ENCODE measurements at places on chromosomes 7 and 10. TPM values are rescaled to one million over a fixed set of nuclear protein-coding genes. Genes with fewer than 3 reads are reported as not detected.

STOX1 gene
- polyA plus RNA-seq = not detected

CEP55 gene
- 0.10 TPM for polyA plus RNA-seq

PCDH15 gene
- not detected for polyA plus RNA-seq

TEX47 gene
- polyA plus RNA-seq = not detected

DNA sequence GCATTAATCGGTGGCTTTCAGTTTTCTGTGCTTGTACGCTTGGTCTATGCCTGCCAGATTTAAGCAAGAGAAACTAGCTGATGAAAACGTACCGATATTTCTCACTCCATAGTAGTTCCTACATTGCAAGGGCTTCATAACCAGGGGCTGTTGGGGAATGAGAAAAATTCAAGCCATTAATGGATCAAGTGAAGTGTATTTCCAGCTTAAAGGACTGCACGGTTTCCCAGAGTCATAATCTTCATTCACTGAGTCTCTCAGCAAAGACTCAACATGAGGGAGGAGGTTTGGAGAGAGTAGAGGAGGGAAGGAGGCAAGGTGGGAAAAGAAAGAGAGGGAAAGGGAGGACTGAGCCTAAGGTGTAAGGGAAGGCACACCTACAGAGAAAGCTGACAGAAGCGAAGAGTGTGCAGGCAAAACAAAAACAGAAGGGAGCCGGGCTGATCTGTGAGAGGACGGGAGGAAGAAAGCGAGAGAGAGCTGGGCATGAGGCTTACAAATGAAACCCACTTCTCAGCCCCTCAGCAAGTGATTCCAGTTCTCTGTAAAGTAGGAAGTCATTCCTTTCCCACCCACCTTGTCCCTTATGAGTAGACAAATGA, 625 bp downstream of the GIMAP2 start:
- DNase-seq = no peak

CPA2 gene
- polyA plus RNA-seq = not detected
